ENCODE measurements at places on chromosomes 5 and 9.
A peak's percentile ranks its signal among the peaks of the same experiment; 100 is the strongest.

GRCh38 chr9:123851851-123852250, 78.1 kb downstream of the DENND1A start:
- DNase-seq: no peak

DNA sequence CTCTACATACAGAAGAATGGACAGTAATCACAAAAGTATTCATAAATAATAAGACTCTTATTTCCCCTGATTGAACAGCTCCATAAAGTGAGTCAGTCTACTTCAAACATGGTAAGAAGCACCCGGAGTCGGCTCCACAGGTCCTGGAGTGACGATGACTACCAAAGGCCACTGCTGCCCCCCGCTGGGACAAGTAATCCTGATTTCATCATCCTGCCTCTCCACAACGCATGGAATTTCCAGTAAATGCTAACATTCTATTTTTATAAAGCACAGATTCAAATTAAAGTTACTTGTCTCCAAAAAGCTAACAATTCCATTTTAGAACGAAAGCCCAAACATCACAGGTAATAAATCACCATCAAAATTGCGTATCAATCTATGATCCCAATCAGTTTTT, 16.2 kb downstream of the ATPSCKMT start:
- no peak for DNase-seq

DNA sequence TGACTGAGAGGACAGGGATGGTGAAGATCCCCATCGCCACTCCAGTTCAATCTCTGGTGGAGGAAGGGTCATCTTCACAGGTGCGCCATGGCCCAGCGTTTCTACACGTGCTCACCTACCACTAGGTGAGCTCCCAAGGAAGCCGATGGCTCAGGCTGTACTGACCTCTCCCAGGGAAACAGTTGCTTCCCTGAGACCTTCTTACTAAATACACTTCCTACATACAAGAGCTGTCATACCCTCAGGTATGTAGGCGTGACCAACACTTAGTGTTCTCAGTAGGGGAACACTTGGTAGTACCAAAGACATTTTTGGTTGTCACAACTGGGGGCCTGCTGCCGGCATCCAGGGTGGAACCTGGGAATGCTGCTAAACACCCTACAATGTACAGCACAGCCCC, 75.2 kb downstream of the TENT4A start:
- DNase-seq: no peak

DNA sequence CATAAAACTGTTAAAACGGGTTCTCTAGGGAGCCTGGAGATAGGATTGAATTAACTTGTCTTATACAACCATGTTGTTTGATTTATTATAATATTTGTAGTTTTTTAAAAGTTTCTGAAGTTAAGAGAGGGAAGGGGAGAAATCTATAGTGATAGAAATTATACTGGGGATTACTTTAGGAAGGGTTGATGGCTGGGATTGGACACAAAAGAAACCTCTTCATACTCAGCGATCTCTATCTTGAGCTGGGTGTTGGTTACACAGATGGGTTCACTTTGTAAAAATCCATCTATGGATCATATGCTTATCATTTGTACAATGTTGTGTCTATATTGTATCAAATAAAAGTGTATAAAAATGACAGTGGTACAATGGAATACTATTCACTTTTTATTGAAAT, 30.0 kb downstream of the TNPO1 start:
- DNase-seq: no peak

DNA sequence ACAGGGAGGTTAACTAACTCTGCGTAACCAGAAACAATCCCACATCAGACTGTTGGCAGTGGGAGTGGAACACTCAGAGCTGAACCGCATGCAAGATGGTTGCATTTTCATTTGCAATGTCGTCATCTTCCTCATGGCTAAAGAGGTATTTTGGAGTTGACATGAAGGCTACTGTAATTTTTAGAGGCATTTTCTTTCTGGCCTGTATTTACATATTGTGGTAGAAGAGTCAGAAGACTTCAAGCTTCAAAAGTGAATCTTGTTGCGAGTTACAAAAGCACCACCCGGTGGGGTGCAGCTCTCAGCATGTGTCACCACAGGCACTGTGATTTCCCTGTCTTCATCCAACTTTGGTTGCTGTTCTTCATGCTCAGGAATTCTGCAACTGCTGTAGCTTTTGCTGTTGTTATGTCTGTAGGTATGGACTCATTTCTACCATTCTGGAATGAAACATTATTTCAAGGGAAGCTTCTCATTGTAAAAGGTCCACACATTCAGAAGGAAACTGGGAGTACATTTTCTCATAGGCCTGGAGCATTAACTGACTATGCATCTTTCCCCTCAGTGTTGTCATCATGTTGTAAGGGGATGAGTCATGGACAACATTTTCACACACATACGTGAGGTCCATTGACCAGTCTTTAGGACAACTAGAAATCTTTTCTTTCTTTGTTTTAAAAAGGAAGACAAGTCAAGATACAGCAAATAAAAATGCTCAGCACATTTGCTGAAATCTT, 35.4 kb upstream of the GDNF start:
- no peak for DNase-seq

- DNase-seq: no peak
Observed at GRCh38 chr5:123364441-123365155, 58.6 kb downstream of the CEP120 start.

- DNase-seq: no peak
Observed at GRCh38 chr9:89780959-89781358, 176.1 kb downstream of the GADD45G start.

- DNase-seq: peak; percentile 47
Observed at GRCh38 chr9:126515873-126516505, 97.7 kb upstream of the LMX1B start.

DNA sequence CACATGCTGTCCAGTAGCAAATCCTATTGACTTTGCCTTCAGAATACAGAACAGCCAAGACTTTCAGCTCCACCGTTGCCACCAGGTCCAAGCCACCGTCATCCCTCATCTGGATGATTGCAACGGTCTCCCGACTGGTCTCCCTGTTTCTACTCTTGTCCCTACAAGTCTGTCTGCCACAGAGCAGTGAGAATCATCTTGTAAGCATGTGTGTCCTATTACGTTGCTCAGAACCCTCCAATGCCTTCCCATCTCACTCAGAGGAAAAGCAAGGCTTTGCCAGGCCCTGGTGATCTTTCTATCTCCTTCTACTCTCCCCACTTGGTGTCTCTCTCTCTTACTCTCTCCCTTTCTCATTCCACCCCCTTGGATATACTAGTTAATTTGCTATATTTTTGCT, 76.7 kb upstream of the GDNF start:
- no peak for DNase-seq

DNA sequence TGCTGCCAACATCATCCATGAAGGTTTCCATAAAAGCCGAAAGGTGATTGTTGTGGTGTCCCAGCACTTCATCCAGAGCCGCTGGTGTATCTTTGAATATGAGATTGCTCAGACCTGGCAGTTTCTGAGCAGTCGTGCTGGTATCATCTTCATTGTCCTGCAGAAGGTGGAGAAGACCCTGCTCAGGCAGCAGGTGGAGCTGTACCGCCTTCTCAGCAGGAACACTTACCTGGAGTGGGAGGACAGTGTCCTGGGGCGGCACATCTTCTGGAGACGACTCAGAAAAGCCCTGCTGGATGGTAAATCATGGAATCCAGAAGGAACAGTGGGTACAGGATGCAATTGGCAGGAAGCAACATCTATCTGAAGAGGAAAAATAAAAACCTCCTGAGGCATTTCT, 10.1 kb downstream of the TLR4 start:
- DNase-seq: no peak

- DNase-seq: peak; percentile 74
Observed at GRCh38 chr5:173917788-173918786, 29.9 kb downstream of the CPEB4 start.

GRCh38 chr5:72693546-72694205, 122.8 kb upstream of the TNPO1 start:
- no peak for DNase-seq

DNA sequence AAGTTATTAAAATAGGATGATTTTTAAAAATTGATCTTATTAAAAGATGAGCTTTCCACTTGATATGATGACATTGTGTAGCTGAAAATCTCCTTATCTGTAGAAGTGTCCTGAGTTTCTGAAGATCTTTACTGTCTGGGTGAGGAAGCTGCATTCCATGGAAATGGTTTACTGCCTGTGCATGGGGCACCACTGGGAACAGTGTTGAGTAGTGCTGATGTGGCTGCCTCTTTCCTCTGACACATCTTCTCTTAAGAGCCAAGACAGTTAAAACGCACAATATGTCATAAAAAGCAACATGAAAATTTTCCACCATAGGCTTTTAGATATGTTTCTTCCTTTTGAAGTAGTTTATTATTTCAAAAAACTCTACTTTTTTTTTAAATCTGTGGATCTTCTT, 24.6 kb downstream of the SECISBP2 start:
- no peak for DNase-seq

- DNase-seq: no peak
Observed at GRCh38 chr9:134152022-134152448, 12.3 kb downstream of the RNU6ATAC start.

DNA sequence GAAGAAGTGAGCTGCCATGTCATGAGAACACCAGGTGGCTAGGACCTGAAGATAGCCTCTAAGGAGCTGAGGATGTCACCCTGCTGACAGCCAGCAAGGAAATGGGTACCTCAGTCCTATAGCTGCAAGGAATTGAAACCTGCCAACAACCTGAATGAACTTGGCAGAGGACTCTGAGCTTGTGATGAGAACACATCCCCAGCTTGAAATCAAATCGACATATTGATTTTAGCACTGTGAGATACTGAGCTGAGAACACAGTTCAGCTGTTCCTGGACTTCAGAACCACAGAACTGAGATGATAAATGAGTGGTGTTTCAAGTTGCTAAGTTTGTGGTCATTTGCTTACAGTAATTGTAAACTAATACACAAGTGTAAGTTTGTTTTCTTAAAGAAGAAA, 5.5 kb upstream of the RASEF start:
- DNase-seq: no peak
